Stimulated activated CD4-positive, alpha-beta T cell treated with anti-CD3 and anti-CD28 coated beads, Interleukin-15, amount 100 ng/mL, for 1 hour (primary cell): ENCODE measurements at places on chromosomes 5 and 9.

DNA sequence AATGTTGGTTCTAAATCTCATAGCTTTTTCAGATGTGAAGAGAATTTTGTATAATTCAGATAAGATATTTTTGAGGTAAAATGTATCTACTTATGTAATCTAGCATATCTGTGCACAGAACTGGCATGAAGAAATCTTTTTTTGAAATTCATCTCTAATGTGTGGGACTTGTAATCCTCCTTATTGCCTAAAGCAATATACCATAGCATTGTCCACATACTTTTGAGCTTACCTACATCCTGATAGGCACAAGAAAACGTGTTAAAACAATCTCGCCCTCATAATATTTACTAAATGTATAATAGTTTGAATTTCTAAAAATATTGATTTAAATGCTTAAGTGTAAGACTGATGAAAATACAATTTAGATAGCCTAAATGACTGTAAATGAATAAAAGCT, 1686.5 kb upstream of the ACO1 start:
- no peak for DNase-seq

DNA sequence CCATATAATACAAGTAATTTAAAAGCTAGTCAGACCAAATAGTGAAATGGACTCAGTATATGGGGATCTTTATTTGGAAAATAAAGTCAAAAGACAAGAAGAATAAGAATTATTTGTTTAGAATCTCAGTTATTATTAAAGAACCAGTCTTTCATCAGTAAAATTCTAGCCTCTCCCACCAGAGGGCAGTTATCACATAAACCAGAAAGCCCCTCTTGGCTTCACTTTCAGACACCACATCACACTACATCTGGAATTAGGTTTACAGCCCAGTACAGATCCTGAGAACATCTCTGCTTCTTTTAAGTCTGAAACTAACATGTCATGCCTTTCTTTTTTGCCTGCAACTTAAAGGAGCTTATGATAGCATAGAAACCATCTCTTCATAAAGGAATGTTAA, 12.2 kb upstream of the HSPB3 start:
- DNase-seq, result no peak

GRCh38 chr9:3879726-3880505, 354.1 kb upstream of the RFX3 start:
- no peak for DNase-seq

GRCh38 chr5:34715711-34716110, 59.6 kb downstream of the RAI14 start:
- DNase-seq, result no peak

DNA sequence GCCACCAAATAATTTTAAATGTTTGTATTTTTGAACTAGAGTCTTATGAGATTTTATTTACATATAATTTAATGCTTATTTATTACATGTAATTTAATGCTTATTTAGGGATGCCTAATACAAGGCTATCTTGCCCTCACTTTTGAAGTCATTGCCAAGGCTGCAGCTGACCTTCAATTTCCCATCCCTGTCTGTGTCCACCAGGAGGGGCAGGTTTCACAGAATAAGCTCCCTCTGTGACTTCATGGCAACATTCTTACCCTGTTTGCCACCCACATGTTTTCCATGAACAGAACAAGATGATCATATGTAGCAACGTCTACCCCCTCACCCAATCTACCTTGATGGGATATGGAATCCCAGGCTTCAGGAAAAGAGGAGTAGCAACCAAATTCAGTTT, 27.0 kb downstream of the C5 start:
- DNase-seq, result no peak

GRCh38 chr5:6713274-6714225, at the start of gene TENT4A:
TENT4A (plus strand) TSS chr5:6713432; CDS start chr5:6713984, 552 bp downstream.
- DNase-seq, result no peak

DNA sequence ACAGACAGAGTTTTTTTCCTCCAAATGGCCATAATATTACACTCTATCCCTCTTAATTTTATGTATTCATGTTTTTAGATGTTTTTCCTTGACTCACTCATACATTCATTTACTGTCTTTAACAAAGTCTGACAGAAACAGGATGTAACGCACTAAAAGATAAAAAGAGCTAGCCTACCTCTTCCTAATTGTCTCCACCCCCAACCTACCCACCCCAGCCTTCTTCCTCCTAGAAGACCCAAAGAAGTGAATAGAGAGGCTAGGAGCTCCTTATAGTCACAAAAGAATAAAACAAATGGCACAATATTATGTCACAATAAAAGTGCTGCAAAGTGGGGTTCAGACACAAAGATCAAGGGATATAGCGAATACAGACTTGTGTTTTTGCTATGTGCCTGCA, 719 bp downstream of the NOL8 start:
- no peak for DNase-seq

DNA sequence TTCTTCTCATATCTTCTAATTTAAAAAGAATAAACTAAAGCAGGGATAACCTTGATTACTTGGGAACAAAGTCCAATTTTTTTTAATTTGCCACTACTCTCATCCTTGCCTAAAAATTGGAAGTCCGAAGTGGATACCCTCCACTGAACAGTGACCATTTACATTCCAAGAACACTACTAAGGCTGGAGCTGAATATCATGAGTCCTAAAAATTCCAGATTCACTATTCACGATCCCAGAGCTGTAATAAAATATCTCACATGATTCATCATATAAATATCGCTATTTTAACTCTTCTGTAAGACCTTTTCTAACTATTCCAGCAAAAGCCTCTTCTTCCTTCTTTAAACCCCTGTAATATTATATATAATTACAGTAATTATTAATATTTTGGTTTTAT, 57.4 kb downstream of the ATPSCKMT start:
- DNase-seq, result no peak

DNA sequence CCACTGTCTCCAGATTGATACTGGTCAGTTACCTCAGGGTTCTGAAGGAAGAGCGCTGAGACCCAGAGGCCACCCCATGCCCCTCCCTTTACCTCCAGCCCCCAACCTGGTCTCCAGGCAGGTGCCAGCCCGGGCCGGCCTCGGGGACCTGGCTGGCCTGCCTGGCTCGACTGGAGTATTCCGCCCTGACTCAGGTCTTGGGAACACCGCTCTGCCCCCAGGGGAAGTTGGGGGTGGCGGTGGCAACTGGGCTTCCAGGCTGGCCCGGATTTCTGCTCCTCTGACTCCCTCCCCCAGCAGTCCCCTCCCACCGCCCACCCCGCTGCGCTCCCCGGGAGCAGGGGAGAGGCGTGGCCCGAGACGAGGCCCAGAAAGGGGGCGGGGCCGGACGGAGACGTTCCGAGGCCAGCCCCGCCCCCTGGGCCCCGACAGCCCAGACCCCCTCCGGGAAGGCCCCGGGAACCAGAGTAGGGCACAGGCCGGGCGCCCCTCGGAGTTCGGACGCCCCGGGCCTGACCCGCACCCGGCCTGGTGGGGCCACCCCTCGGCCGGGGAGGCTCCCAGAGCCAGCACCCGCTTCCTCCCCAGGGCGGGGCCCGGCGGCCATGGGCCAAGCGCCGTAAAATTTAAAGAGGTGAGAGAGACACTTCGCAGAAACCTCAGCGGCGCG, 82.5 kb upstream of the ZBTB43 start:
- peak; percentile 90 for DNase-seq

GRCh38 chr9:4596165-4596922, 65.8 kb upstream of the PLPP6 start:
- DNase-seq, result no peak

GRCh38 chr5:124701873-124702425, 44.5 kb downstream of the ZNF608 start:
- DNase-seq, result no peak

- DNase-seq, result no peak
Measured at GRCh38 chr5:172050080-172050479, 43.6 kb upstream of the FBXW11 start.

DNA sequence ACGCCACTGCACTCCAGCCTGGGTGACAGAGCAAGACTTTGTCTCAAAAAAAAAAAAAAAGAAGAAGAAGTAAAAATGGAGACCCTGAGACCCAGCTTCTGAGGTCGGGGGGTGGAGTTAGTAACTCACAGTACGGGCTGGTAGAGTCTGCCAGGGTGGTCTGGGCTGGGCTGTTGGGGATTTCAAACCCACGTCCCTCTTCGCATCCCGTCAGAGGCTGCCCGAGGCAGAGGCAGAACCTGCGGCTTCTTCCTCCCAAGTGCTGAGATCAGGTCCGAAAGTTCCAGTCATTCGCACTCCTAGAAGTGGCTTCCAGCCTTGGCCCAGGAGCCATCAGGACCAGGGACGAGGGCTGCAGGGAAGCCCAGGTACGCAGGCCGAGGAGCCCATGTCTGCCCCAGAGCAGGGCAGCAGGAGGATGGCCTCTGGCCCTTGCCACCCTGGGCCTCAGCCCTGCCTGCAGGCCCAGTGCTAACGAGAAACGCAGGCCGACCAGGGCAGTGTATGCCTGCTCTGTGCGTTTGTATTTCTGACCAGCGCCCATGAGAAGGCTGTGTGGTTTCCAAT, 9.9 kb upstream of the SLC2A6 start:
- no peak for DNase-seq

DNA sequence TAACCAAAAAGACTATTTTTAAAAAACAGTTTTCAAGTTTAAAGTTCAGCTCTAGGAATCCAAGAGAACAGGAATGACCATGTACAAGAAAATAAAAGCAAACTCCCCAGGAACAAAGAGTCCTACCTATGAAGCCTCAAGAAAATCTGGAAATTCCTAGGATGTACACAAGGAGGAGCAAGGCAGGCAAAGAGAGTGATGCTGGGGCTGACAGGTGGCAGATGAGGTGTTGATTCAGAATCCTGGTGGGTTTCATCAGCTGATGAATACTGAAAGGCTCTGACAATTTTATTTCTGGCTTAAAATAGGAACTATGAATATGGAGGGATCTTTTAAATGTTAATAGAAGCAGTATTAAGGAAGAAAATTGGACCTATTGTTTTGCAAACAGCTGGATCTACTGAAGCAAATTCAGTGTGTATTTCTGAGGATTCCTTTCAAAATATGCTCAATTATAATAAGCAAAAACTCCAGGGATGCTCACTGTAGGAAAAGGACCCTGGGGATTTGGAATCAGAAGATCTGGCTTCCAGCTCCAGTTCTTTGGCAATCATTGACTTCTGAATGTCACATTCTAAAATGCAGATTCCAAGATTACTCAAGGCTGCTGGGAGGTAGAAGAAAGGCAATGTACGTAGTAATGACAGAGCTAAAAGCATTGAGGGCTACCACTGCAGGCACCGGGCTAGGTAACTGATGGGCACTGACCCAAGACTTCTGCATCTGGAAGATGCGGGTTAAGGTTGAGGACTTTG, 28.0 kb upstream of the SH3RF2 start:
- DNase-seq, result no peak

- DNase-seq, result no peak
Measured at GRCh38 chr9:80763536-80763935, 925.8 kb downstream of the TLE1 start.

- DNase-seq, result no peak
Measured at GRCh38 chr9:91939978-91940377, 10.1 kb downstream of the ROR2 start.

GRCh38 chr9:14831074-14831473, 79.2 kb downstream of the FREM1 start:
- no peak for DNase-seq

- DNase-seq, result no peak
Measured at GRCh38 chr5:125575891-125576505, 829.6 kb upstream of the ZNF608 start.
